Esophagus squamous epithelium (tissue), 5 donors: ENCODE measurements at places on chromosomes 2 and 18.

DNA sequence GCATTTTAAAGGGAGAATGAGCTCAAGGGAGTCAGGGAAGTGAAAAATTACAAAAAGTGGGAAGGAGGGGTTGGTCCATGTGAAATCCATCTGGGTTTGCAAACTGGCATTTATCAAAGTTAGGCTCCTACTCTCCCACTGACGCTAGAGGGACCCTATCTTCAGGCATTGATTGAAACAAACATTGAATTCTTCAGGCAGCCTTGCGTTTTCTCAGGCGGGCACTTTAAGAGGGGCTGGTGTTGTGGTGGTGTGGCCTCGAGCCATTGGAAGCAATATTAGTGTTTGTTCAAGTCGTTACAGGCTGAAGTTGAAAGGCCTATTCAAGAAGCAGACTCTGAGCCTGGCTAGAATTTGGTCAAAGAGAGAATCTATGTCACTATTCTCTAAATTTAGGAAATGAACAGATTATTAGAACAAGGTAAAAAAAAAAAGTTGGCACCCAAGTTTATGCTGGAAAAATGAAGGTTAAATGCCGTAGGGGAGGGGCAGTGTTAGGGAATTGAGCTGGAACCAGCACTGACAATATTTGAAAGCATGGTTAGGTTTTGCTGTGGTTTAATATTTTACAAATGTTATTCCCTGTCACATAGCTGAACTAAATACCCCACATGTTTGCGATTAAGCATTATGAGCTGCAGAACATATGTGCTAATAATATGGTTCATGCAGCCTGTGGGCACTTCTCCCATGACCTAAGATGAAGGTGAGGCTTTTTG lies 36.8 kb downstream of the STON1 start:
- DNase-seq, result no peak

DNA sequence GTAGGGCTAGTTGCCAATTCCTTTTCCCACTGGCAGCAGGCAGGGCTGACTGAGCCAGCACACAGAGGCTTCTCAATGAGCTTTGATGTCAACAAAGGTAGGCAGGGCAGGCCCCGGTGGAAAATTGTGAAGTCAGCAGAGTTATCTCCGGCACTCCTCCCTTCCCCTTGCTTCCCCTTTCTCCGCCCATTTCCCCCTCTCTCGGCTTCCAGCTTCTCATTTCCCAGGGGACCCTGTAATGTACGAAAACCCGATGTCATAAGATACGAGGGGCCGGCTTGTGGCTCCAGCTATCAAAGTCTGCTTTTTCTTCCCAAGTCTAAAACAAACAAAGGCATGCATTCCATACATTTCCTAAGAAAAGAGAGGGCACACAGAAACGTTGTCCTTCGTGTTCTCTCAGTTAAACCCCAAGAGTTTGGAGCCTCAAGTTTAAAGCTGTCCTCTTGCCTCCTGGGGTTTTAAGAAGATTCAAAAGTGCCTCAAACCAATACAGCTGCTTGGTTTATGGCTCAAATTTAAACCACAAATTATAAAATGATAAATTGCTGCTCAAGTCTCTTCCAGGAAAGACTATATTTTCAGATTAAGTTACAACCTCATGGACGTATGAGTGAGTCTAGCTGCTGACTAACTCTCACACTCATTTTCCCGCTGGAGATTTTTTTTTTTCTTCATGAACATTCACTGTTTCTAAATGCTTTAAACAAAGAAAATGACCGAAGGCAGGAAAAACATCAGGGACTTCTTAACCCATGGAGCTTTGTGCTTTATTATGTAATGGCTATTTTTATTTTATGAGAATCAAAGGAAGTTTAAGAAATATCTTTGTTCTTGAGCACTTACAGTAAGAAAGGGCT lies 27.2 kb upstream of the EML4 start:
- no peak for DNase-seq

- no peak for DNase-seq
Measured at GRCh38 chr18:47605093-47605492, 325.4 kb downstream of the SMAD2 start.

DNA sequence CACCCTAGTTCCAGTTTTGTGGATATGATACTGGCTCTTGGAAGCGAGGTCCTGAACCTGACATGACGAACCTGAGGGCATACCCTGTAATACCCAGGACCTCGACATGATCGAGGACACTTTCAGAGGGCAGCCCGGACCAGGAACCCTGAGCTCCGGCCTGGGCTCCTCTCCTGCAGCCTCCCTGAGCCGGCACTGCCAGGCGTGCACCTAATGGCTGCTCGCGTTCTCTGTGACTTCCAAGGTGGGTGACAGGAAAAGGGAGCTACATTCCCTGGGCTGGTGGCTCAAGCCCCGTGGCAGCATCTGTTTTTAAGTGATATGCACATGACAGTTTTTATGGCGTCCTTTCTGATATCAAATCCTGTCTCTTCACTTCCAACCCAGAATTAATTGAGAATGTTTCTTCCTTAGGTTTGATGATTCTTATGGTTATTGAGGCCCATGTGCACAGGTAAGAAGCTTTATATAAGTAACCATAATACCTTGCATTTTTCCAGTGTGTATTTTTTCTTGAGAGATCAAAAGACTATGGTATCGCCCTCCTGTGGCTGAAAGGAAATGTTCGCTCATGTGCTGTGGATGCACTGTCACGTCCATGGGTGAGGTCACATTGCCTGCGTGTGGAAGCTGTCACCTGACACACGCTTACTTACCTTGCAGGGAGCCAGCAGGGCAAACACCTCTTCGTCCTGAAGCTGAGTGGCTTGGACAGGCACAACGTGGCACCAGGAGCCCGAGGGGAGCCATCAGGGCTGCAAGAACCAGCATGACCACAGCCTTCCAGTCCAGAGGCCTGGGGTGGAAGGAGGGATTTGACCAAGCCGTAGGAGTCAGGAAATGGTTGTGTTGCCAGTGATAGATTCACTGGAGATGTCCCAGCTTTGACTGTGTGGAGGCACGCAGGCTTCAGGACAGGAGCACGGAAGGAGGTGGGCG lies 367.4 kb upstream of the MYT1L start:
- DNase-seq, result no peak

- DNase-seq, result no peak
Measured at GRCh38 chr2:157261199-157261782, 3.8 kb downstream of the GALNT5 start.
